ENCODE measurements at places on chromosomes 3 and 15.

DNA sequence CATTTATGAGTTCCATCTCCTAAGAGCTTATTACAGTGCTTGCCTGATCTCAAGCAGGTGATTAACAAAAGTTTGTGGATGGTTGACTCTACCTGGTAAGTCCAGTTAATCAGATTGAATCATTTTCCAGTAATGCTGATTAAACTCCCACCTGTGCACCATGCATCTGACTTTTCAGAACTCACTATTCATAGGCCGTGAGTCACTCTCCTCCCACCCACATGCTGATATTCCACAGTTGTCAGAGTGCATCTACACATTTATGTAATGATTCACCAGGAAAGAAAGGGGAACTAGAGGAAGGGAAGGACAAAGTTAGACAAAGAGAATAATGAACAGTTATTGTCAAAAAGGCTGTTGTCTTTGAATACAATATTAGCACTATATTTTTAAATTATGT is 106.2 kb upstream of the UBE3A start:
- no peak for DNase-seq

DNA sequence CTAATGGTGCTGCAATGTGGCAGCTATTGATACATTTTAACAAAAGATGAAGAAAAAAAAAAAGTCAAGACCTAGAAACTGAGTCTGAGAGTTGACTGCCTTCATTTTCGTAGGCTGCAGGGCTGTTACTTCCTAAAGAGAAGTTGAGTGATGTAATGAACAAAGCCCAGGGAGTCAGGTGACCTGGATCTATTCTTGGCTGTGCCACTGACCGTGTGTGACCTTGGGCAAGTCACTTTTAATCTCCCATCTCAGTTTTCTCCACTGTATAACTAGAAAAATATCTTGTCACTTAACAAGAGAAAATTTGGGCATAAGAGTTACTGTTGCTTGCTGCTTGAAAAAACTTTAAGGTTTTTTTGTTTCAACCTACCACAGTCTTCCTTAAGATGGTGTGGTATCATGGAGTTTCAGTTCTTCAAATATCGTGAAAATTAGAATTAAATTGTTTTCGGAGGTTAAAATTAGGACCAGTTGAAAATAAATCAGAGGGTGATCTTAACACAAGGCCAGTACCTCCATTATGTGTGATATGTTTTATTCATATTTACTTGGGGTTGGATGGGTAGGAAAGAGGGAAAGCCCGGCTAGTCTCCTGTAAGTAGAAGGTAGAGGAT is 5.8 kb downstream of the FMN1 start:
- DNase-seq: no peak

GRCh38 chr3:176447369-176447768 is 749.9 kb downstream of the TBL1XR1 start:
- DNase-seq: no peak

- DNase-seq: no peak
These were observed 4.8 kb upstream of the BCL6 start for GRCh38 chr3:187750006-187750512.

- no peak for DNase-seq
These were observed 153.0 kb upstream of the ARPP21 start for GRCh38 chr3:35486295-35486694.

DNA sequence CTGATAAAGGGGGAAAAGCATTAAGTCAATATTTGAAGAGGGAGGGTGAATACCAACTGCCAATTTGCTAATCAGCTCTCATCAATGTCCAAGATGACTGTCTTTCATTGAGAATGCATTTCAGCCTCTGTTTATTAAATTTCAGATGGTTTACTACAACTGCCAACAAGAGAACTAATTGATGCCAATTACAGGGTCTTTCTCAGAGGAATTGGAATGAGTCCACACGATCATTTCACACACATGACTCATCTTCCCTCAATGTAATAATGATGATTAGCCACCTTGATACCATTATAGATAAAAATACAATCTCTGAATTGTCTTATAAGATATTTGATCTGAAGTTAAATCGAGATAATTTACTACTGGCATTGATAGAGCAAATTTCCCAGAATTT is 1274.4 kb downstream of the ROBO2 start:
- no peak for DNase-seq

DNA sequence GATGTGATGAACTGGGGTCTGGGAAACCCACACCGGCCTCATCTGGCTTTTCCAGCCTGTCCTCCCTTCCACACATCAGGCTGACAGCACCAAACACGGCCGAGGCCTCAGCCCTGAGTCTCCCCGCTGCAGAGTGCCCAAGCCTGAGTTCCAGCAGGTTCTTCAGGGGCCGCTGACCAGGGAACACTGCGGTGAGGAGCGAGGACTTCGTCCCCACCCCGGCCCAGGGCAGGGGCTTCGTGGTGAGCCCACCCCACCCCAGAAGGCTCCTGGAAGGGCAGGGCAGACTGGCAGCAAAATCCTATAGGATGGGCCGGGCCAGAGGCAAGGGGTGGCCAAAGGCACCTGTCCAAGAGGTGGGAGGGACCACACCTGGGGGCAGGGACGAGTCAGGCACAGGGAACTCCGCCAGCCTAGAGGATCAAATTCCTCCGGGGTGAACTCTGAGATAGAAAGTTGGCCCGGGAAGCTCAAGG is at the start of gene SLC51A:
Gene SLC51A, plus strand, starts transcription at position 446 of the 476 bp plus-strand sequence. CDS start 179 bp downstream, outside the sequence.
- no peak for DNase-seq

- DNase-seq: peak; percentile 43
These were observed 26.3 kb upstream of the MNS1 start for GRCh38 chr15:56491110-56491722.

GRCh38 chr15:82051664-82052063 is 5.8 kb upstream of the MEX3B start:
- no peak for DNase-seq

DNA sequence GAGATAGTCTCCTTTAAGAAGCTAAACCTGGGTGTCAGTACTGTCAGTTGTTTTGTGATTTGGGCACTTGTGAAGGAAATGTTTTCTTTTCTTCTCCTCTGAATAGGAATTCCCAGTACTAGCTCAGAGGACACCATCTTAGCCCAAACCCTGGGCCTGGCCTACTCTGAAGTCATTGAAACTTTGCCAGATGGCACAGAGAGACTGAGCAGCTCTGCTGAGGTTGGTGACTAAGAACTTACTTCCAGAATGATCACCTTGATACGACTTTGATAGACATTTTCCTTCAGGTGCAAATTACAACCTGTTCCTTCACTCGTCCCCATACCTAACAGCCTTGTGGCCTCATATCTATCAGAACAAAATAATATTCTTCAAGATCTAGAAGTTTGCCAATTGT is 100.2 kb downstream of the LARS2 start:
- no peak for DNase-seq

DNA sequence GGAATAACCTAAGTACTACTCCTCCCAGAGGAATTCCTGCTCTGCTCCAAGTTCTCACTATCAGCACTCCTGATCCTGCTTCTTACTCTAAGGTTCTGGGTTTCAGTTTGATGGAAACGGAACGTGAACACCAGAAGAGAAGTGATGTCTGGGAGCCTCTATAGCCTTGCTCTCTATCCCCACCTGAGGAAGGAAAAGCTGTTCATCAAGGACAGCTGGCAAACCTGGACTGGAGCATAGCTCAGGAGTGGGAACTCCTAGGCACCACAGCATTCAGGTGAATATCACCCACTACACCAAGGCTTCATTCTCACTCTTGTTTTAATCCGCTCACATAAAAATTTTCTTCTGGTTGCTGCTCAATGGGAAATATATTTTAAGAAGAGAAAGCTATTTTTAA is 13.0 kb upstream of the CADPS start:
- DNase-seq: no peak
